ENCODE measurements at places on chromosomes 6 and 20.

- DNase-seq, result no peak
Measured at GRCh38 chr6:131161987-131162386, 26.7 kb downstream of the AKAP7 start.

- no peak for DNase-seq
Measured at GRCh38 chr6:31861150-31861549, 1.5 kb downstream of the NEU1 start.

DNA sequence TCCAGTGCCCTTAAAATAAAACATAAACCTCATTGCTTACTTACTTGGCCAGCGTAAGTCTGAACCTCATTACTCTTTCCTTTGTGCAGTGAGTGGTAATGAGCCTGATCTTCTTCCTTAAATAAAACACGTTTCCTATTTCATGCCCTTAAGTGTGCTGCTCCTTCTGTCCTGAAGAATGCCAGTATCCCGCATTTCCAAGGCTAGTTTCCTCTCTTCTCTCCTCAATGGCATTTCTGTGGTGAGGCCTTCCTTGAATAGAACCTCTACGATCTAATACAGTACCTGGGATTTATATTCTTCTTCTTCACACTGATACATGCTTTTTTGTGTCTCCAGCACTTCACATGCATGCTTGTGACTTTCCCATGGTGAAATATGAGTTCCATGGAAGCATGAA lies 523.4 kb upstream of the CDH4 start:
- DNase-seq, result no peak

DNA sequence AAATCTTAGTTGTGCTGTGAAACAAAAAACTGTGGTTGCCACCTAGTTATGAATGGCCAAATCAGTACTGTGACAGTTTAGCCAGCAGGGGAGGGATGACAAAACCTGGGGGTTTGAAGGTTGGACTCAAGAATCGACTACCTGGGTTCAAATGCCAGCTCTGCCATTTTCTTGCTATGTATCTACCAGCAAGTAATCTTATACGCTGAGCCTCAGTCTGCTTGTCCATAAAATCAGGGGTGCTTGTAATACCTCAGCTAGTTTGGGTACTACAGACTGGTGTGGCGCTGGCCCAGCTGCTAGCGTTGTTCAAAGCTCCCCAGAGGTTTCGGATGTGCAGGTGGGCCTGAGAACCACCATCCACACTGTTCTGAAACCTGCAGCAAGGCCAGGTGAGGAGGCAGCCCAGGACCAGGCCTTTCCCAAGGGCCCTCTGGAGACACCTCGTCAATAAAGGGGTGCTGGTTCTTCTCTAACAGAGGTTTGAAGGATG lies 40.4 kb downstream of the TRAM2 start:
- no peak for DNase-seq

DNA sequence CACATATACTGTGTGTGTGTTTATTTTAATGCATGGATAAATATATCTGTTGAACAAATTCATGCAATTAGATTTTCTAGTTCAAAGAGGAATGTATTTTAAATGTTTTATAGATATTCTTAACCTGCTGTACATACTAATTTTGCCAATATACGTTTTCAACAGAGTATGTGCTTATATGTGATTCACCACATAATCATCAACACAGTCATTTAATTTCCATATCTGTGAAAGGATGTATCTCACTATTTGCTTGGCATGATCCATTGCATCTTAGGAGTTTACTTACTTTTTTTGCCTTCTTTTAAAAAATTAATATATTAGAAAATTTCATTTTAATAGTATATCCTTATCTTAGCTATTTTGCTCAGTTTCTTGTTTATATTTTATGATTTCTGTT lies 902.3 kb upstream of the CITED2 start:
- DNase-seq, result no peak

GRCh38 chr6:137043710-137044365 lies 927 bp downstream of the IL20RA start:
- DNase-seq, result no peak

DNA sequence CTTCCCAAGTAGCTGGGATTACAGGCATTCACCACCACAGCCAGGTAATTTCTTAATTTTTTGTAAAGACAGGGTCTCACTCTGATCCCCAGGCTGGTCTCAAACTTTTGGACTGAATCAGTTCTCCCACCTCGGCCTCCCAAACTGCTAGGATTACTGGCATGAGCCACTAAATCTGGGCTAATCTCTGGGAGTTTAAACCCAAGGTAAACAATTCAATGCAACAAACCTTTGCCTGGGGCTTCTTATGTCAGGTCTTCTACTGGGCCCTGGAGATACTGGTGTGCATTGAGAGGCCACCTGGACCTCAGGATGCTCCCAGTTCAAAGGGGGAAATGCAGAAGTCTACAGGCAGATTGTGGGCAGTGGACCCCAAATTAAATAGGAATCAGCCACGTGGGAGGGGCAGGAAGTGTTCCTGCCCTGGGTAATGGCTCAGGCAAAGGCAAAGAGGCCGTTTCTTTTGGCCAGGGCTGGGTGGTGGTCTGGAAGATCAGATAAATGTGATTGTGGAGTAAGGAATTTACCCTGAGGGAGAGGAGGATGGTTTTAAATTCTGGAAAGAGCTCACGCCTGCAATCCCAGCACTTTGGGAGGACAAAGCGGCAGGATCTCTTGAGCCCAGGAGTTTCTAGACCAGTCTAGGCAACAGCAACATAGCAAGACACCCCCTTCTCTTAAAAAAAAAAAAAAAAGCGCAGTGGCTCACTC lies 1.3 kb upstream of the MYBL2 start:
- DNase-seq, result no peak

DNA sequence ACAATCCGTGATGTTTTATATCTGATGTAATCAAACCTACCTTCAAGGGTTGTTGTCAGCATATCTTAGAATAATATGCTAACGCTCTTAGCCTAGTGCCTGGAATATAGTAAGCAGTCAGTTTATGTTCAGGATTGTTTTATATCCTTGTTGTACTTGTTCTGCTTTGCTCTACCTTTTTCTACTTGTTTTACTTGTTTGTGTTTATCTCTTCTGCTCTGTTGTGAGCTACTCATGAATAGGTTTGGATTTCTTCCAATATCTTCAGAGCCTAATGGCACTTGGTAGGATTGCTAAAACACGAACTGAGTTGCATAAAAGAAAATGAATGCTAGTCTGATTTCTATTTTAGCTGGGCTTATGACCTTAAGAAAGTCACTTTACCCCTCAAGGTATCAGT lies 40.1 kb downstream of the DNAH8 start:
- DNase-seq, result no peak

DNA sequence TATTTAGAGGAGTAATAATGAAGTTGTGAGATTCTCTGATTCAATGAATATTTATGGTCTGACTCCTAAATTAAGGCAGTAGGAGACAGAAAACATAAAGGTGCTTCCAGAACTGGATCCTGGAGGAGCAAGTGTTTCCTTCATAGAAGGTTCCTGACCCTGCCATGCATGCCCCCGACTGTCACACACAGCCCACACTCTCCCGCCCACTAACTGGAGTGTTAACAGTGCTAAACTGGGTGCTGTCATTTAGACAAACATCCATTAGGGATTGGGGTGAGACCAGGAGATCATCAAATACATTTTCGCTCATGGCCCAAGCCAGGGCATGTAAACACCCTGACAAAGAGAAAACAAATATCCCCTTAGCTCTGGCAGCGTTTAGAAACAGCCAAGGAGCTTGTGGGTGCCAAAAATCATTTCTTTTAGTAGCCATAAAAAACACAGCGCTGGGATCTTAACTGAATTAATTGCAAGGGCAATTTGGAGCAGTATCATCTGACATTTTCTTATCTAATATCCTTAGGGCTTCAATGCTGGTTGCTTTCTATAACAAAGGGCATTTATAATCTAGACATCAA lies 46.8 kb downstream of the INSM1 start:
- DNase-seq, result no peak

DNA sequence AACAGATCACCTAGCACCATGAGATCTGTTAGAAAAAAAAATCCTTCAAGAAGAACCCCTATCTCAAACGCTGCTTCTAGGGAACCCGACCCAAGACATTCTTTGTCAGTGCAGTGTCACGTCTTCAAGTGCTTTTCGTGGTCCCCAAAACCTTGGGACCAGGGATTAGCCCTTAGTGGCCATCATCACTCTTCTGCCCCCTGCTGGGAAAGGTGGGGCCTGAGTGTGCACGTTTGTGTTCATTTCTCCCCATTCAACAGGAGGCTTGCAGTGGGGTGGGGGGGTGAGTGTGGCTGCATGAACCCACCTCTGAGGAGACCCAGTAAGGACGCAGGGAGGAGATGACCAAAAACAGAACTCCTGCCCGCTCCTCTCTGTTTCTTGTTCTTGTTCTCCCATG lies 218.2 kb upstream of the RNF24 start:
- no peak for DNase-seq

- no peak for DNase-seq
Measured at GRCh38 chr20:15440049-15440820, 1102.8 kb upstream of the FLRT3 start.

DNA sequence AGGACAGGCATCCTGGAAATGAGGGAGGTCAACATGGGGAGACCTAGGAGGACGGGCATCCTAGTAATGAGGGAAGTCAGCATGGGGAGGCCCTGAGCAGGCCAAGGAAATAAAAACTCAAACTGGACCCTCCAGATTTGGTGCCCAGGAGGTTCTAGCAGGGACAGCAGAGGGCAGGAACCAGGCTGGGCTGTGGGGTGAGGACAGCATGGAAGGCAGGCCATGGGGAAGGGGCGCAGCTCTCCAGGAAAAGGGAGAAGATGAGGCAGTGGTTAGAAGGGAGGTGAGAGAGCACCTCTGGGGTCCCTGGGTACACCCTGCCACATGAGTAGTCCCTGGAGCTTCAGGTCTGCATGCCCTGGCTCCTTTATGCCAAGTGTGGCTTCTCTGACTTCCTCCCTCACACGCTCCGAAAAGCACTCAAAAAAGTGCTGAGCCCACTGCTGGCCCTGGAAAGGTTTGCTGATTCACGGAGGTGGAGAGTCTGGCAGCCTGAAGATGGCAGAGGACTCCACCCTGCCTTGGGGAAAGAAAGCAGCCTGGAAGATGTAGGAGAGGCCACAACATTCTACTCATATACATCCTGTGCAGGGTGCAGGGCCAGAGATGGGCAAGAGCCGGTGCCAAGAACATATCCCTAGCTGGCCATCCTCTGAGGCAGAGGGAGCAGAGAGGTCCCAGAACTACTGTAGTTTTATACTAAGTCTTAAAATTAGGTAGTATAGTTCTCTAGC lies 154.9 kb downstream of the MRPL14 start:
- DNase-seq, result no peak

DNA sequence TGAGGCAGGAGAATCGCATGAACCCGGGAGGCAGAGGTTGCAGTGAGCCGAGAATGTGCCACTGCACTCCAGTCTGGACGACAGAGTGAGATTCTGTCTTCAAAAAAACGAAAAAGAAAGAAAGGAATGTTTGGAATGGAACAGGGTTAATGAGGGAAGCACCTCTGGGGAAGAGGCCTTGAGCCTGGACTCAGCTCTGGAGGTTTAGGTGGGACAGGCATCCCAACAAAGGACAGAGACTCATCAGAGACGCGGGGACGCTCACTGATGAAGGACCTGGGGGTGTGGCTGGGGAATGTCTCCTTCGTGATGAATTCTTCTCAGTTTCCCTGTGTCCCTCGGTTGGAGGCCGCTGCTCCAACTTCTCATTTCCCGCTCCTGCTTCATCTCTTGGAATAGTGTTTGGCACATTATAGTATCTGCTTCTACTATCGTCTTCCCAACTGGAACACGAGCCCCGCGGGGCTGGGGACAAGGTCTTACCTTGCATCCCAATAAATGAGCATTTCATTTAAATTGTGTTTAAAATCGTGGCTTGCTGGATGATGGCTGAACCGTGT lies 27.6 kb downstream of the KIF25 start:
- DNase-seq, result no peak

- no peak for DNase-seq
Measured at GRCh38 chr6:112004201-112005012, 49.5 kb upstream of the CCN6 start.

- DNase-seq, result no peak
Measured at GRCh38 chr6:106161311-106161874, 75.3 kb downstream of the PRDM1 start.

GRCh38 chr6:156840606-156841005 lies 63.4 kb downstream of the ARID1B start:
- no peak for DNase-seq

GRCh38 chr20:47392015-47392720 lies 35.7 kb upstream of the ZMYND8 start:
- DNase-seq, result no peak

- DNase-seq, result no peak
Measured at GRCh38 chr20:31698803-31699718, 23.6 kb downstream of the BCL2L1 start.

- DNase-seq, result no peak
Measured at GRCh38 chr6:169930799-169931198, 179.4 kb downstream of the ERMARD start.

DNA sequence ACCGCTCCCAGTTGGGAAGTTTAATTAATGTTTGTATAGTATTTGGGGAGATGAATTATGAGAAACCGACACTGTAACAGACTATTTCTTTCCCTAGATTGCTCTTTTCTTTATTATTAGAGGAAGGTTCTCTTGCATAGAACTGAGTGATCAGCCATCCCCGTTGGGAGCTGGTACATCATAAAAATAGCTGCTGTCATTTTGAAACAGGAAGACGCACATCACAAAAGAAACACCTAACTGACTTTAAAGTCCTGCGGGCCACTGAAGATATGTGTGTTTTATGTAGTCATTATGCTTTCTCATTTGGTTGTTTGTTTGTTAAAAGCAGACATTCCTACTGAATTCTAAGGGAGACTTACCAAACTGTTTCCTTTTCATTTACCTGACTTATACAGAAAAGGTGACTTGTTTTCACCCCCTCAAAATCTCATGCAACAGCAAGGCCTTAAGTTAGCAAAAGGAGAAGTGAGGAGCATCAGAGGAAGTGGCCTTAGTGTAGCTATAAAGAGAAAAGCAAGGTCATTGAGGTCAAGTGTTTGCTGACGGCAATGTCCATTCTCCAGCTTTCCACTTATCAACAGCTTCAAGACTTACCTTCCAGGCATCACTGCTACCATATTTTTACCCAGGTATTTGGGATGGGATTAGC lies 91.0 kb downstream of the PKHD1 start:
- no peak for DNase-seq
